ENCODE measurements at places on chromosomes 5 and 9.

- peaks cover 27% of the 10 kb centered on the region for H3K4me1 ChIP-seq
- no peak overlapping the region for H3K27ac ChIP-seq
- H3K36me3 ChIP-seq, result no peaks in the 10 kb centered on the region
- H3K27me3 ChIP-seq, result no peaks in the 10 kb centered on the region
- no peak for DNase-seq
- H3K4me3 ChIP-seq, result no peak overlapping the region
Observed at GRCh38 chr5:73858776-73859175, 232.8 kb downstream of the ARHGEF28 start.

GRCh38 chr9:98264516-98264915 is 9.1 kb upstream of the TBC1D2 start:
- H3K36me3 ChIP-seq, result no peaks in the 10 kb centered on the region
- no peak overlapping the region for H3K4me3 ChIP-seq
- H3K27me3 ChIP-seq, result no peaks in the 10 kb centered on the region
- no peak for DNase-seq

DNA sequence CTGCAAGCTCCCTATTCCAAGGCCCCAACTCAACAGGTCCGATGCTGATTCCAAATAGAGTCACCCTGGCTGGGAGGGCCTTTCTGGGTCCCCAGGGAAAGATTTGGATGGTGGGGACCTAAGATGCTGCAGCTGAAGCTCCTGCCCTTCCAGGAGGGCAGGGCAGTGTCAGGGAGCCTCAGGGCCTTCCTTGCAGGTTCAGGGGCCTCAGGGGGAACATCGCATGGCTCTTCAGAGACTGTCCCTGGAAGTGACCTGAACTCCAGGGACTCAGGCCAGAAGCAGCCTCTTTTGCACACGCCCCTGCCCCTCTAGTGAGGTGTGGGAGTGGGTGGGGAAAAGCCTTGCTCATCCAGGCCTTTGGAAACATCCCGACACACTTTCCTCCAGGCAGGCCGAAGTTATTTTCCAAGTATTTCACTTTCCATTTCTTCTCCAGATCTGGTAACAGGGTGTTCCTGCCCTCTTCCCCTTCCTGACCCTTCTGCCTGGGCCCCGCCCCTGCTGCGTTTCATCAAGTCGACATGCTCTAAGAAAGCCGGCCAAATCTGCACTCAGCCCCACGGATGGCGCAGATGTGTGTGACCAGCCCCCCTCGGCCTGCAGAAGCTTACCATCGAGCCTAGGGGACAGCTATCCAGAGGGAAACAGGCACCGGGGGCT is 159.5 kb downstream of the FGF18 start:
- no peaks in the 10 kb centered on the region for H3K27me3 ChIP-seq
- no peaks in the 10 kb centered on the region for H3K36me3 ChIP-seq
- H3K4me1 ChIP-seq, result peaks cover 14% of the 10 kb centered on the region
- H3K4me3 ChIP-seq, result no peak overlapping the region
- H3K27ac ChIP-seq, result peak overlapping the region; percentile 49

DNA sequence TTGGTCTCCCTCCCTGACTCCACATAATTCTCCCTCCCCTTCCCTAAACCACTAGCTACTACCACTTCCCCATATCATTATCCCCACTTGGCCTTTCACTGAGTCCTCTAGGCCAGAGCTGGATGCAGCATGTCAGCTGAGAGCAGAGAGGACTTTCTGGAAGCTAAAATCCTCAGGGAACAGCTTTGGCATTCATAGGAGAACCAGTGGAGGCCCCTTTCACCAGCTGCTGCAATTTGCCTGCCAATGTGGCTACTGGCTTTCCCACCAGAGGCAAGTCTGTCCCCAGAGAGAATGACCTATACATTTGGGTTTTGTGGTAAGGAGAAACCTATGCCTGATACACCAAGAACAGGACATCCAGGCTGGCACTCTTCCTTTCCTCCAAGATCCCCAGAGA is 14.4 kb downstream of the FAM219A start:
- H3K27ac ChIP-seq, result no peak overlapping the region
- no peaks in the 10 kb centered on the region for H3K27me3 ChIP-seq
- no peak for DNase-seq
- H3K36me3 ChIP-seq, result no peaks in the 10 kb centered on the region
- H3K4me3 ChIP-seq, result no peak overlapping the region

GRCh38 chr9:115063058-115063845 is 54.7 kb downstream of the TNC start:
- H3K4me3 ChIP-seq, result no peak overlapping the region
- H3K27ac ChIP-seq, result no peak overlapping the region
- H3K36me3 ChIP-seq, result no peaks in the 10 kb centered on the region
- H3K27me3 ChIP-seq, result no peaks in the 10 kb centered on the region
- no peaks in the 10 kb centered on the region for H3K4me1 ChIP-seq

- no peak overlapping the region for H3K27ac ChIP-seq
- no peak for DNase-seq
- no peak overlapping the region for H3K4me3 ChIP-seq
- no peaks in the 10 kb centered on the region for H3K36me3 ChIP-seq
- H3K4me1 ChIP-seq, result peaks cover 62% of the 10 kb centered on the region
Observed at GRCh38 chr5:154778534-154778933, 23.4 kb downstream of the LARP1 start.

DNA sequence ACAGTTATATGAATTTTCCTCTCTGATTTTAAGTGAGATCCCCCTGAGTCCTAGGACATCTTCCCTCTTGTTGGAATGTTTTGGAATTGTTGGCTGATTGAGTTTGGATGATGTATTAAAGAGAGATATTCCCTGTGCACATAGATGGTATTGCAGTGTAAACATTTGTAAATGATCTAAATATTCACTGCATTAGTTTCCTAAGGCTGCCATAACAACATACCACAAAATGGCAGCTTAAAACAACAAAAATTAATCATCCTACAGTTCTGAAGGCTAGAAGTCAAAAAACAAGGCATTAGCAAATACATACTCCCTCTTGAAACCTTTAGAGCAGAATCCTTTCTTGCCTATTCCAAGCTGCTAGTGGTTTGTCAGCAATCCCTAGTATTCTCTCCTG is 38.0 kb upstream of the MROH2B start:
- no peaks in the 10 kb centered on the region for H3K4me1 ChIP-seq
- no peak for DNase-seq
- H3K27me3 ChIP-seq, result no peaks in the 10 kb centered on the region

DNA sequence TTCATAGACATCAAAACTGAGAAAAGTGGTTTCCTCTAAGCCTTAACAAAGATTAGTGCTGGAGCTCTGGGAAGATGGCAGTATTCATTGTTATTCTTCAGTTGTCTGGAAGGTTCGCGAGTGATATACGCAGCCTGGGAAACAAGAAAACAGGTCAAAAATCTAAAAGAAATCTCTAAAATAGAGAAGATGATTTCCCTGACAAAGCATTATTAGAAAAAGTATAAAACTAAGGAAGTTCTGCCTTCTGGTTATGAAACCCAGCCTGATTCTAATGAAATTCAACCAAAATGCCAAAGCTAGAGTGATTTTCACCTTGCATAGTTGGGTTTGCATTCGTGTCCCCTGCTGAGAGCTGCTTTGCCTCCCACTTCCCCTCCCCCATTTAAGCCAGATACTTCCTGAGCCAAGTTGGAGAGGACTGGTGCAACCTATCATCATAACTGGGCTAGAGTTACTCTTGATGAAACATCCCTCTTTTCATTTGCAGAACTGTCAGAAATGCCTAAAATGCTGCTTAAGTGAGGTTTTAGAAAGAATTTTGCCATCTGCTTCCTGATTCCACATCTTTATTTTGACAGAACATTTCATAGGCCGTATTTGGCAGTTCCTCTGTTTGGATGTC is 48.4 kb downstream of the NDFIP1 start:
- DNase-seq, result no peak
- no peak overlapping the region for H3K27ac ChIP-seq
- H3K4me1 ChIP-seq, result no peaks in the 10 kb centered on the region
- H3K36me3 ChIP-seq, result peaks cover 32% of the 10 kb centered on the region
- H3K27me3 ChIP-seq, result no peaks in the 10 kb centered on the region

DNA sequence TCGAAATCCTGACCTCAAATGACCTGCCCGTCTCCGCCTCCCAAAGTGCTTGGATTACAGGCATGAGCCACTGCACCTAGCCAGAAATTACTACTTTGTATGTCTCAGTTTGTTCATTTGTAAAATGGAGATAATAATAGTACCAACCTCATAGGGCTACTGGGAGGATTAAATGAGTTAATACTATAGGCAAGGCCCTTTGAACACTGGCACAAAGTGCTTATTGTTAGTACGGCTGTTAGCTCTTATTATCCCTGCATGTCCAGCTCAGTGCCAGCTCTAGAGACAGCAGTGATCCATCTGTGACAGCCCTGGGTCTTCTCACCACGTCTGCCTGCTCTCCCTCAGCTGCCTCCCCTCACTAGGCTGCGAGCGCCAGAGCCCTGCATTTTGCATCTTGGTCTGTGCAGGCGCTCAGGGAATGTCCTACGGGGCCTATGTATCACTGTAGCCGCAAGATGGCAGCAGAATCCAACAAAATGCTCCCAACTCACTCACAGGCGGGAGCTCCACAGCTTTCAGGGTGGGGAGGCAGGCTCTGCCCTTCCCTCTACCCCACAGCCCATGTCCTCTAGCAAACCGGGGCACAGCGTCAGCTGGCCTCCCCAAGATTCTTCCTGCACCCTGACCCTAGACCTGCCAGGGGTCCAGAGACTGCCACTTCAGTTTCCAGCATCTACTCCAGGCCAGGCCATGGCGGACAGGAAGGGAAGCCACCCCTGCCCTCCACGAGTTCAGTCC is 17.7 kb upstream of the AKNA start:
- H3K4me3 ChIP-seq, result no peak overlapping the region
- peak; percentile 76 for DNase-seq
- no peaks in the 10 kb centered on the region for H3K27me3 ChIP-seq
- H3K36me3 ChIP-seq, result no peaks in the 10 kb centered on the region
- peaks cover 8% of the 10 kb centered on the region for H3K4me1 ChIP-seq

- H3K36me3 ChIP-seq, result no peaks in the 10 kb centered on the region
- no peaks in the 10 kb centered on the region for H3K27me3 ChIP-seq
- H3K27ac ChIP-seq, result peak overlapping the region; percentile 73
Observed at GRCh38 chr9:136617746-136618579, 44.8 kb upstream of the EGFL7 start.

GRCh38 chr5:113354055-113354454 is 80.7 kb downstream of the TSSK1B start:
- no peaks in the 10 kb centered on the region for H3K36me3 ChIP-seq
- H3K27me3 ChIP-seq, result no peaks in the 10 kb centered on the region
- H3K4me1 ChIP-seq, result no peaks in the 10 kb centered on the region
- no peak overlapping the region for H3K4me3 ChIP-seq
- DNase-seq, result no peak
- H3K27ac ChIP-seq, result no peak overlapping the region

DNA sequence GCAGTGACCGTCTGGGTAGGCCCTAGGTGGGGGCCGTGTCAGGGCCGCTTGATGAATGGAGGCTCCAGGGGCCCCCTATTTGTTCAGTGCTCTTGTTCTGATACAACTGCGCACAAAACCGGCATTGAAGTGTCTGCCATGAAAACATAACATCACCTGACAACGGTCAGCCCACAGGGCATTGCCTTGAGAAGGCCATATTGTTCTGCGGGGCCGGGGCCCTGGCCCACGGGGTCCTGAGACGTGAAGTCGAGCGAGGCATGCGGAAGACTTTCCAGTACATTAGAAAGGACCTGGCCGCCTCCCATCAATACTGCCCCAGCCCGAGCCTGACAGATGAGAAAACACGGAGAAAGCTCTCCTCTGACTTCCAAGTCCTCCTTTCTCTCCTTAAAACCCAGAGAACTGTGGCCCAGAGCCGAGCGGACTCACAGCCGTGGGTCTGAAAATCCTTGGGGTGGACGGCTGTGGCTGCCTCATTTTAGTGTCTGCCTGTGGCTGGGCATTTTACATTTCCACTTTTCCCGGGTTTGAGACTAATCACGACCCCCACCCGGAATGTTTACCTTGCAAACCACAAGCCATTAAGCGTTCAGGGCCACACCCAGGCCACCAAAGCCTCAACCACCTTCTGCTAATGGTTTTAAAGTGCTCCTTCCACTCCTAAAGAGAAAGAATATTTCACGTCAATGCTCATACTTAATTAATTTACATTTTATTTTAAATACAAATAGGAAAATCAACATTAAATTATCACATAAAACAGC is 391.0 kb upstream of the IRX2 start:
- H3K27ac ChIP-seq, result no peak overlapping the region
- H3K27me3 ChIP-seq, result no peaks in the 10 kb centered on the region
- no peaks in the 10 kb centered on the region for H3K36me3 ChIP-seq
- H3K4me1 ChIP-seq, result no peaks in the 10 kb centered on the region
- H3K4me3 ChIP-seq, result no peak overlapping the region
- no peak for DNase-seq

GRCh38 chr9:90903766-90904424 is 102.3 kb downstream of the SYK start:
- no peak overlapping the region for H3K27ac ChIP-seq
- no peaks in the 10 kb centered on the region for H3K36me3 ChIP-seq
- DNase-seq, result no peak
- H3K27me3 ChIP-seq, result no peaks in the 10 kb centered on the region

DNA sequence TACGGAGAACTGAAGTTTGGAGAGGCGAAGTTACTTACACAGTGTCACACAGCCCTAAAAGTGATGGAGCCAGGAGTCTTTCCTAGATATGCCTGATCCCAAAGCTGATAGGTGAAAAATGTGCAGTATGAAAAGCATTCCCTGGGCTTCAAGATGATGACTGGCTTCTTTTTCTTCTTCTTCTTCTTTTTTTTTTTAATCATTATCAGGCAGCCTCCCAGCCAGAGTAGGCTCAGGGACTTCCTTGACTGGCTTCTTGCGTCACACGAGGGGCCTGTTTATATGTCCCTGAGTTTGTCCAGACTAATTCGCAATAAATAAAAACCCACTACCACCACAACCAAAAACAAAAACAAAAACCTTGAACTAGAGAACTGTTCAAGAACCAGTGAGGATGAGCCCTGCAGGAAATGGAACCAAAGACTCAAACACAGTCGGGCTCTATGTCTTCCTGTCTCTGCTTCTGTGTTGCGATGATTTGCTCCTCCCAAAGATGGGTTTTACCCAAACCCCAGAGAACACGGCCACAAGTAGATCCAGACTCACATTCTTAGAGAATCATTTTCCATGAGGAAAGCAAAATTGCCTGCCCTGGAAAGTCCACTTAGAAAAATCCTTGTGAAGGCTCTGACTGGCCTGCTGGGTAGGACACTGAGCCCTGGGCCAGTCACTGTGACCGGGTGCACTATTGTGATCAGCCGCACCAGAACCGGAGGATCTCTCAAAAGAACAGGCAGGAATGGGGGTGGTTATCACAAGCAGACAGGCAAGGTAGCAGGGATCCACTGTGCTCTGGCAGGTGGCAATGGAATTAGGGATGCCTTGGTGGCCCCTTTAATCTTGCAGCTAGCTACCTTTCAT is 38.0 kb upstream of the ADAM19 start:
- no peak overlapping the region for H3K4me3 ChIP-seq
- H3K27me3 ChIP-seq, result no peaks in the 10 kb centered on the region
- H3K4me1 ChIP-seq, result no peaks in the 10 kb centered on the region

DNA sequence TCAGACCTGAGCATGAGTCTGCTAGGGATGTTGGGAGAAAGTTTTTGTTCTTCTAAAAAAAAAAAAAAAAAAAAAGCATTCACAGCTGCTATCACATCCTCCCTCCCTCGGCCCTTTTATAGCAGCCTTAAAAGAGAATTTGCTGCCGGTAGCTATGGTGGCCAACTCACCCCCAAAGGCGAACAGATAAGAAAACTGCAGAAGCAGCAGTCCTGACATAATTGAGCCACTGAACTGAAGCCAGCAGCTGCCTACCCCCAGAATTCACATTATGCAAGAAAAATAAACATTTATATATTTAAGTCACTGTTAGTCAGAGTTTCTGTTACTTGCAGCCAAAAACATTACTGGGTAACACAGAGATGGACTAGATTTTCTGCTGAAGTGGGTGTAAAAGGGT is 124.3 kb upstream of the SMARCA2 start:
- no peak overlapping the region for H3K4me3 ChIP-seq
- H3K27ac ChIP-seq, result no peak overlapping the region
- no peak for DNase-seq
- no peaks in the 10 kb centered on the region for H3K36me3 ChIP-seq
- no peaks in the 10 kb centered on the region for H3K4me1 ChIP-seq
- no peaks in the 10 kb centered on the region for H3K27me3 ChIP-seq

Data from lower lobe of right lung (tissue), 2 donors.